ENCODE measurements at places on chromosomes 3 and 15.

DNA sequence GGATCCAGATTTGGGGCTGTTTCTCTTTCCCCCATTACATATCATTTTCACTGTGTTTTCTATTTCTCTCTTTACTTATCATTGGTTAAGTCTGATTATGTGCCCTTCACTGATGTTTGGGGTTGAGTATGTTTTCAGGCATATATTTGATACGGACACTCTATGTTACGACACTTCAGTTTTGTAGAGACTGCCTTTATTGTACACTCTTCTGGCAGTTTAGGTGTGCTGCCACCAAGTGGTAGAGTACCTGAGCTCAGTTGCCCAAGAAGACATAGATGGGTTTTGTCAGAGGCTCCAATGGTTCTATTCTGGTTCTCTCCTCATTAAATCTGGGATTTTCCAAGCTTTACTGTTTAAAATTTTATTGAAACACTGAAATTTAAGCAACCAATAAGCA is 255.0 kb upstream of the ROPN1 start:
- DNase-seq = no peak

- no peak for DNase-seq
Observed at GRCh38 chr3:34198309-34198708, 399.9 kb downstream of the PDCD6IP start.

GRCh38 chr3:194967151-194968117 is 281.8 kb downstream of the FAM43A start:
- DNase-seq = no peak

DNA sequence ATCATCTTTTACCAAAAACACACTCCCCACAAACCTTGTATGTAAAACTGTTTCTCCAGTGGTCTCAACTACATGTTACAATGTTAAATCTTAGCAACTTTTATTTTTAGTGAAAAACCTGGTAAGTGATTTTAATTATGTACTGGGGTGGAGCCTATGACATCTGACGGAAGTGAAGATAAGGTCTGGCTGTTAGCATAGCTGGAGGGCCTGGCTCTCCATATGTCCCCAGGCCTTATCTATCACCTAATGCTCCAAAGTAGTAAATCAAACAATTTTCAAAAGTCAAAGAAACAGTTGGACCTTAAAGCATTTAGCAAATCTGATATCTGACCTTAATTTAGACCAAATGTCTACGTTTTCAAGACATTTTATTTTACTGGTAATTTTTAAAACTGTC is 173.6 kb upstream of the SMAD3 start:
- no peak for DNase-seq

- no peak for DNase-seq
Observed at GRCh38 chr3:136852180-136852579, 9.8 kb upstream of the NCK1 start.

- no peak for DNase-seq
Observed at GRCh38 chr3:108024146-108024850, 66.5 kb downstream of the CD47 start.

DNA sequence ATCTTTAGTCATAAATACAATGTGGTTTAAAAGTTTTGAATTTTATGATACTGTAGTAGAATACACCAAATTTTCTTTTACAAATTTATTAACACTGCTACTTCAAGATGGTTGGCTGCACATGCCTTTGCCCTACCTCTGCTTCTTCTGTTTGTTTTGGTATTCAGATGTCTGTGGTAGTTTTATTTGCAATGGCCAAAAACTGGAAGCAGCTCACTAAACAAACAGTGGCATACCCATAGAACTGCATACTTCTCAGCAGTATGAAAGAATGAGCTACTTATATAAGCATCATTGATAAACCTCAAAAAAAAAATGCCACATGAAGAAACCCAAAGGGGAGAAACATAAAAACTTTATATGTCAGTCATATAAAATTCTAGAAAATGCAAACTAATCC is 19.5 kb downstream of the ARIH2 start:
- no peak for DNase-seq

- no peak for DNase-seq
Observed at GRCh38 chr3:23002836-23003732, 200.0 kb upstream of the UBE2E2 start.

- no peak for DNase-seq
Observed at GRCh38 chr3:99776516-99777209, 41.0 kb upstream of the CMSS1 start.

GRCh38 chr15:41596972-41597371 is 38.0 kb downstream of the TYRO3 start:
- no peak for DNase-seq

- no peak for DNase-seq
Observed at GRCh38 chr3:39752019-39752637, 57.3 kb upstream of the MYRIP start.

DNA sequence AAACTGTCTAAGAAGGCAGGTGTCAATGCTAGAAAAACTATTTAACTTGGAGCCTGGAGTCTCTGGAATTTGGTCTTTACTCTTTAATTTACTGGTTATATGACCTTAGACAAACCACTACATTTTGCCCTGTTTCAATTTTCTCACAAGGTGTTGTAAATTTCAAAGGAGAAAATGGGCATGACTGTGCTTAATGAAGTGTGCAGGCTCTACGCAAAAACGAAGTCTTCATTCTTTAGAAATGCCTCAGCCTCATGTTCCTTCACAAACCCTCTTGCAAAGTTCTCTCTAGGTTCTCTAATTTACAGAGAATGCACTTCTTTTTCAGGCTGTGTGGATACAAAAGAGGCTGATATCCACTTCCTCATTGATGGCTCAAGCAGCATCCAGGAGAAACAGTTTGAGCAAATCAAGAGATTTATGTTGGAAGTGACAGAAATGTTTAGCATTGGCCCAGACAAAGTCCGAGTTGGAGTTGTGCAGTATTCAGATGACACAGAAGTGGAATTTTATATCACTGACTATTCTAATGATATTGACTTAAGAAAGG is 39.1 kb downstream of the COL6A5 start:
- DNase-seq = no peak

DNA sequence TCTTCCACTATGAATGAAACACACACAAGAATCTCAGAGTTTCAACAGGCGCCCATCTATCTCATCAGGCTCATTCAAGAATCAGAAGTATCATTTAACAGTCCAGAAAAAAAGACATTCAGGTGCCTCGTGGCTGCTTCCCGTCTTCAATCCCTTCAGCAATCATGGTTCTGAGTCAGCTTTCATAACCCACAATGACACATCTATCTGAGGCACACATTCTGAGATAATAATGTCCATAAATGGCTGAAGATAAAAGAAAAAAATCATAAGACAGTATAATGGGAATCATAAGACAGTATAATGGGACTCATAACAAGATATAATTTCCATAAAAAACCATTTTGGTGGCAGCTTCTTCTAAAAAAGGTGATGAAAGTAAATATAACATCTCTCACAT is 52.4 kb downstream of the TNIK start:
- DNase-seq = no peak

DNA sequence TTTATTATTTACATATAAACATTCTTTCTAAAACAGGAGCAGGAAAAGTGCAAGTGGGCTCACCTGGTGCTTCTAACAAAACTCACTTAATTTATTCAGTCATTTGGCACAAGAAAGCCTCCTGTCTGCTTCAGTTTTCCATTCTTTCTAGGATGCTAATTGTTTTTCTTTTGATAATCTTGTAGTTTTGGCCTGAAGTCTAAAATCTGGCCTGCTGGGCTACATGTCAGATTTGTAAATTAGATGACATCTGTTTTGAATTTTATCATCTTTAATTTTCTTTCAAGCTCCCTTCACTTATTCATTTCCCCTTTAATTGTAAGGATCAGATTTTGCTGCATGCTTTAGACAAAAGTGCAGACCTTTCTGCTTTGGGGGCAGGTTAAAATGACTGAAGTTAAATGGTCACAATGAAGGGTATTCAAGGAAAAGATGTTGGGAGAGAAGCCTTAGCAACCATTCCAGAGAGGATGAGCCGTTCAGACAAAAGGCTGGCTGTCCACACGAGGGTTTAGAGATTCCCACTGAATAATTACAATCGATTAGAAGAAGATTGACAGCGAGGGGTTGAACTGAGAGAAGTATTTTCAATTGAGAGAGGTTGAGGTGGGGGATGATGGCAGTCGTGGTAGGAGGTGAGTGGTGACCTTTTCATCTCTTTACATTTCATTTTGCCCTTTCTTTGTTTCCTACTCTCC is 59.9 kb upstream of the PTX3 start:
- DNase-seq = no peak

DNA sequence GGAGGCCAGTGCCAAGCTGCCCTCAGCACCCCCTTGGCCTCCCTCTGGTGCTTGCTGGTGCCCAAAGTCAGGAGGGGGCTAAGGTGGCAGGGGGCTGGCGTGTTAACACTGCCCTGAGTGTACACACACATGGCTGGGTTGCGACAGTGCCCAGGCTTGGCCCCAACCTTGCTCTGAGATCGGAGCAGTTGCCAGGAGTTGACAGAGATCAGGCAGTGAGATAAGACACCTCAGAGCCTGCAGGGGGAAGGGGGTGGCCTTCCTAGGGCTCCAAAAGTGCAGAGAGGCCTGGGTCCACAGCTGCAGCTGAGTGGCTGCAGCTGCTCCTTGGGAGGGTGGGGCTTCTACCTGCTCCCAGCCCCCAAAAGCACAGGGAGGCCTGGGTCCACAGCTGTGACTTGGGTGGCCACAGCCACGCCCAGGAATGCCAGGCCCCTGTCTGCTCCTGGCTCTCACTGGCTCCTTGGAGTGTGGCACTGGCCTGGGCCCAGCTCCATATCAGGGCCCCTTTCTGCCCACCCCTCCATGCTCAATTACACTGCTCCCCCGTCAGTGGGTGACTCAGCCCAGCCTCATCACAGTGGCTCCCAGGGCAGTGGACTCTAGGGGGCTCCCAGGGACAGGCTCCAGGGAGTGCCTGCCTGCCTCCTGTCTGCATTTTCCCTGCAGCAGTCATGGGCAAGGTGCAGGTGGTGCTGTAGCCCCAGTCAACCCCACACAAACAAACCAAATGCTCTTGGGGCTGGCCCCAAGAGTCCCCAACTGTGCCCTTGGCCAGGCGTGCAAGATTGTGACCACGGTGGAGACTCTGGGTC is 56.4 kb upstream of the C15orf39 start:
- no peak for DNase-seq

DNA sequence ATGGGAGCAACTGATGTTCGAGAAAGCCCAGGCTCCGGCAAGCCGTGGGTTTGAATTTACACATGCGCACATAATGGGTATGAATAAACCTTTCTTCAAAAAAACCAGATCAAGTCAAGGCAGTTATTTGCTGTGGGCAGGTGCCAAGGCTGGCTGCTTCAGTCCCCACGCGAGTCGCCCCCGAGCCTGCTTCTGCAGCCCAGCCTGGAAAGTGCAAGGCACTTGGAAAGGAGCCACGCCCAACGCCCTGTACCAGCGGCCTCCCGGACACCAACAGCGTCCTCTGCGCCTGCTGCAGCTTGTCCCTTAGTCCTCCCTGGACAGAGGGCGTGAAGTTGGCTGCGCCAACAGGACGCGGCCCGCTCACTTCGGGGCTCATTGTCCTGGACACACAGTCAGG is 68.9 kb downstream of the KLF15 start:
- no peak for DNase-seq

DNA sequence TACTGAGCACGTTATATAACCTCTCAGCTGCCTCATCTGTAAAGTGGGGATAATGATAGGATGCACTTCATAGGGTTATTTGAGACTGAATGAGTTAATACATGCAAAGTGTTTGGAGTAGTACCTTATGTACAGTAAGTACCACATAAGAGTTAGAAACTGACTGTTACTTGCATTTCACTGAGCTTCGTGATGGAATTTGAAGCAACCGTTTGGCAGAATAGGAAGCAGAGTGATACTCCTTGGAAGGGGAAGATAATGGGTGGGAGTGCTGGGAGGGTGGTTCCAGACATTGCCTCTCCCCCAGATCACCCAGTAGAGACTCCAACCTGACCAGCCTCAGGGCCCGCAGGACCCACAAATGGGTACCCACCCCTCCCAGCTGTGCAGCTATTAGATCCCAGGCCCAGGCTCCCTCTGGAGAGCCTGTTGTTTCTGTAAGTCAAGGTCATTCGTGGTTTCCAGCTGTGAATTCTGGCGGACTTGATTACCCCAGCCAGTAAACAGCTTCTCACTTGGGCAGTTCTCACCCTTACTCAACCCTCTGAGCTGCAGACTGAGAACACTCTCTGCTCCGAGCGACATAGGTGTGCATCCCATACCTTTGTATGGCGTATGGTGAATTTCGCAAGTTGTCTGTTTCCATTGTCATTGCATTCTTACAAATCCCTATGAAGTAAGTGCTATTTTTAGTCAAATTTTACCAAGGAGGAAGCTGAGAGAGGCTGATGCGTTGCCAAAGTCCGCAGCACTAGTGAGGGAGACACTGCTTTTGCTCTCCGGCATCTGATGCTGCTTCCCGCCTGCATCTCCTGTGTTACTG is 11.1 kb downstream of the ALPK3 start:
- no peak for DNase-seq

DNA sequence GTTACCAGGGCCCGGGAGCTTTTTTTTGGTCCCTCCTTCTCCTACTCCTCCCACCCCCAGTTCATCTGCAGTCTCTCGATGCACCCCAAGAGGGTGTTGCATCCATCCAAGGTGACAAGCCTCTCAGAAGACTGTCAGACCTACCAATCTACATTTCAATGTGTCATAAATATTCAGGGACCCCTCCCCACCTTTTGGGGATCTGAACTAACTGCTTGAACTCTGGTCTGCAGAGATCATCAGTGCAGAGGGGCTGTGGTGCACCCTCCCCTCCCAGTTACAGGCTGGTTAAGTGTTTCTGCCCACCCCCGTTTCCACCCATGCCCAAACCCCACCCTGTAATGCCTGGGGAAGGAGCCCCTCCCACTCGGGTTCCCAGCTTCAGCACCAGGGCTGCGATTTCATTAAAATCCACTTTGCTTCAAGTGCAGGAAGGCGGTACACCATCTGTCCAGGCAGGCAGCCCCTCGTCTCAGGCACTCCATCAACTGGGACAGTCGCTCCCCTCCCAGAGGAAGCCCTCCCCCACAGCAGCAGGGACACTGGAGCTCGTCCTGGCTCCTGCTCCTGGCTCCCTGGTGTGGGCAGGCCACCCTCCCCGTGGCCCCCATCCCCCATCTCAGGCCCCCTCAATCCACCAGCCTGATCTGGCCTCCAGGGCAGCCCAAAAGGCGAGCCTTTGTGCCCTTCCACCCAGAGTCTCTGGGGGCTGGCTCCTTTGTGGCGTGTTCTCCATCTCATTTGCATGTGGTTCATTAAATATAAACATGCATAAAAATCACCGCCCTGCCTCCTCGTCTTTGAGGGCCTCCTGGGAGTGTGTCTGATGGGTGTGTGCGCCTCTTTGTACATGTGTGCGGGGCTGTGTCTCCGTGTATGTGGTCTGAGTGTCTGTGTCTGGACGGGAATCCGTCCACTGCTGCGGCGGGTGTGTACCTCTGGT is 32.3 kb downstream of the RNU5B-1 start:
- no peak for DNase-seq
